ENCODE measurements at places on chromosomes 6 and 20.
A peak's percentile ranks its signal among the peaks of the same experiment; 100 is the strongest.

DNA sequence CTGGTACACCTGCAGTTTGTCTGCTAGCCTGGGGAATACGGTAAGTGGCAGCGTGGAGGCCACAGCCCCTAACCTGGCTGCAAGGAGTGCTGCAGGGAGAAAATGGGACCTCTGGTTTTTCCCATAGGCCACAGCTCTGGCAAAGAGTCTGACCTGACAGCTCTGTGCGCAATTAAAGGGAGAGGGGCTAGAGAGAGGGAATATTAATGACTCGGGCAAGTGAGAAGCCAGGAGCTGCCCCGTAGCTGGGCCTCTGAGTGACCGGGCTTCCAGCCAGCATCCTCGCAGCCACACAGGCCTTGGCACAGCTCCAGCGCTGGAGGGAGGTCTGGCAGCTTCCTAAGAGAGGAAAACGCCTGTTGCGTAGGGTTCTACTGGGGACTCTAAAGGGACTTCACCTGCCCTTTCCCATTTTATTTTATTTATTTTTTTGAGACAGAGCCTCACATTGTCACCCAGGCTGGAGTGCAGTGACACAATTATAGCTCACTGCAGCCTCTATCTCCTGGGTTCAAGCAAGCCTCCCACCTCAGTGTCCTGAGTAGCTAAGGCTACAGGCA, 18.2 kb upstream of the OCSTAMP start:
- no peak for DNase-seq

GRCh38 chr20:45426320-45427016, 10.5 kb downstream of the PIGT start:
- DNase-seq: no peak

DNA sequence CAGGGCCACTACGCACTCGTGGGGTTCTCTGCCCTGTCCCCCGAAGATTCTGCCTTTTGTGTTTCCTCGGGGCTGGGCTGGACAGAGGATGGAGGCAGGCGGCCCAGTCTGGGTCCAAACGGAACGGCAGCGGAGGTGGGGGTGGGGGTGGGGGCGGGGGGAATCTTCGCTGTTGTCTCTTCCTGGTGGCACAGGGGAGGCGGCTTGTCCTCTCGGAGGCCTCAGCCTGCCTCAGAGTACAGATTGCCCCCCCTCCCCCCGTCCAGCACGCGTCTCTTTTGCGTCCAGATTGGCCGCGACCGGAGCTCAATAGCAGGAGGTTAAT, 1.4 kb upstream of the INSM1 start:
- DNase-seq: no peak

- no peak for DNase-seq
These were observed 47.4 kb downstream of the SULF2 start for GRCh38 chr20:47737923-47738322.

- no peak for DNase-seq
These were observed 16.8 kb downstream of the VEGFA start for GRCh38 chr6:43786664-43787329.

DNA sequence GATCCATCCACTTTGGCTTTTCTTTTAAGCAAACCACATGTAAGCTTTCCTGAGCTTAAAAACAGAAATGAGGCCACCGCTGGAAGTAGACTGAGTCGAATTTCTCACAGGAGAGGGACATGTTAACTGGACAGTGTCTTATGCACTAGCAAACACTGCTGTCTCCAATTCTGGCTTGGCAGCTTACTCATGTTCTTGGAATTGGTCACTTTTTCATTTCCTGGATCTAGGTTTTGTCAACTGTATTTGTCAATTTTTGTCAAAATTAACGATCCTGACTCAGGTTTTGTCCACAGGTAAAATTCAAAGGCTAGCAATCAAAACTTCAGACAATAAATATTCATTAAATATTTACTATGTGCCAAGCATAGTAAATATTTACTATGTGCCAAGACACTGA, 601.5 kb downstream of the RNF144B start:
- no peak for DNase-seq

GRCh38 chr6:33407132-33407718, 3.6 kb upstream of the PHF1 start:
- no peak for DNase-seq

DNA sequence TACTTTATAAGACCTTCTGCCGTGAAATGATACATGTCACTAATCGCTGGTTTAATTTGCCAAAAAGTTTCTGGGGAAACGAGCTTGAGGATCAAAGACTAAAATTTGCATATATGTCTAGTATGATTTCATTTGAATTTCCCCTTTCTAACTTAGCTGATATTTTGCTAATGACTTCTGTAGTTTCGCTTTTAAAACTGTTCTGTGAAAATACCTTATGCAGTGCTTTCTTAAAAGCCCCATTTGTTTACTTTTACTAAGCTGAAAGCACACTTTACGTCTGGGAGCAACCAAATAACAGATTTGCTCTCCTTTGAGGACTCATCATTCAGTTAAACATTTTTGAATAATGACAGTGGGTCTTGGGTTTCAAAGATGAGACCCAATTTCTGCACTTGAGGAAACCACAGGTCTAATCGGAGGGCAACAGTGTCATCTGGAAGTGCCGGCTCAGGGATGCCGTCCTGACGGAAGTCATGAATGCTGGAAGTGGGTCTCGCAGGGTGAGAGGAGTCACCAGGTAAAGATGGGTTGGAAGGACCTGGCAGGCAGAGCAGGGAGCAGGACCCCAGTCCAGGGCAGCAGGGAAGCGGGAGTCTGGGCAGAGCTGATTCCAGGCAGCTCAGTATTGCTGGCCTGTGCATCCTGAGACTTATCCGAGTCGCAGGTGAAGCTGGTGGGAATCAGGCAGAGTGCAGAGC, 33.2 kb downstream of the PLEKHG1 start:
- no peak for DNase-seq

- no peak for DNase-seq
These were observed 193.7 kb upstream of the PROKR2 start for GRCh38 chr20:5510446-5510845.

- DNase-seq: no peak
These were observed 39.8 kb upstream of the NAA20 start for GRCh38 chr20:19977373-19977770.

- DNase-seq: no peak
These were observed 91.4 kb downstream of the BFSP1 start for GRCh38 chr20:17439616-17440296.

GRCh38 chr6:75315978-75316377, 31.4 kb upstream of the TMEM30A start:
- no peak for DNase-seq

DNA sequence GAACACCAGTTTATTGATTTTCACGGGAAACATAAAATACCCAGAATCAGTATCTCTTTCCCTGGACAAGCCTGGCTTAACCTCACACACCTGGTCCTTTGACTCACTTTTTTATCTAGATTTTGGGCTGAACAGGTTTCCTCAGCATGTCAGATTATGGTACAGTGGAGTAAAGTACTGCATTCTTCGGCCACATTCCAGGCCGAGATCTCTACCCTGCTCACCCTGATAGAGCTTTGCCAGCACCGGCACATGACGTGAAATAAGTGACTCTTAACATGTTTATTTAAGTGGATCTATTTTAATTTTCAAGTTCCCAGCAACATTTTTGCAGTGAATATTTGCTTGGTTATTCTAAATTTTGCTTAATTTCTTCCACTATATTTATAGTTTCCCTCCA, 79.0 kb upstream of the POPDC3 start:
- DNase-seq: no peak

GRCh38 chr6:57147955-57148858, 23.9 kb upstream of the BAG2 start:
- DNase-seq: no peak

DNA sequence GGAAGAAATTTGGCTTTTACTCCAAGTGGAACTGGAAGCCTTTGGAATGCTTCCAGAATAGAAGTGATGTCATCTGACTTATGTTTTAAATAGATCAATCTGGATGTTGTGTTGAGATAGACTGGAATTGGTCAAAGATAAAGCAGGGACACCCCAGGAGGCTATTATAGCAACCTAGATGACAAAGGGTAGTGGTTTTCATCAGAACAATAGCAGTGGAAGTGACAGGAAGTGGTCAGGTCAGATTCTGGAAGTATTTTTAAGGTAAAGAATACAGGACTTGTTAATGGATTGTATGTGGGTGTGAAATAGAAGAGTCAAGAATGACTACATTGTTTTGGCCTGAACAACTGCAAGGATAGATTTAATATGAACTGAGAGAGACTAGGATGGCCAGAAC, 191.4 kb downstream of the ADGRB3 start:
- no peak for DNase-seq

- no peak for DNase-seq
These were observed 738.0 kb downstream of the EPHA7 start for GRCh38 chr6:92681401-92681800.

- DNase-seq: no peak
These were observed at the start of gene VWA7 for GRCh38 chr6:31776989-31777666. TSS of gene VWA7 (minus strand) at chr6:31777328. CDS start at chr6:31776779, 549 bp downstream.

GRCh38 chr6:105835373-105835772, 250.8 kb upstream of the PRDM1 start:
- no peak for DNase-seq

DNA sequence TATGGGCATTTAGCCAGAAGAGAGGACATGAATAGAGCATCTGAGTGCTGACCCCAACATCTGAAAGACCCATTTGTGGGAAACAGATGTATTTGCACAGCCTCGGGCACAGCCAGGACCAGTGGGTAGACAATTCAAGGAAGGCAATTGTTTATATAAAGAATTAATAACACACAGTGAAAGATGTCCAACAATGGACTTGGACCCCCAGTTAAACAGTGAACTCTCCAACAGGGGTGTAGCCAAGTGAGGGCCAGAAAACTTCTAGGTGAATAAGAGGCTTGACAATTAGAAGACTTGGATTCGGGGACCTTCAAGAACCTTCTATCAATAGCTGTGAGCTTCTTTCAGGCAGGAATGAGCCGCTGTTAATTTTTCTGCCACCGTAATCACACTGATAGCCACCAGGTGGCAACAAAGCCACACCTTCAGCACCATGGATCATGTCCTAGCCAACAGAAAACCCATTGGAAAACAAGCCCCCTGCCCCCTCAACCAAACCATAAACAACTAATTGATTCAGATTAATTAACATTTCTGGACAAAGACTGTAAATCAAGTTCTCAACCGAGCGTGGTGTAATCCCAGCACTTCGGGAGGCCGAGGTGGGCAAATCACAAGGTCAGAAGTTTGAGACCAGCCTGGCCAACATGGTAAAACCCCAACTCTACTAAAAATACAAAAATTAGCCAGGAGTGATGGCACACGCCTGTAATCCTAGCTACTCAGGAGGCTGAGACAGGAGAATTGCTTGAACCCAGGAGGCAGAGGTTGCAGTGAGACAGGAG, 8.8 kb upstream of the SRSF6 start:
- no peak for DNase-seq

DNA sequence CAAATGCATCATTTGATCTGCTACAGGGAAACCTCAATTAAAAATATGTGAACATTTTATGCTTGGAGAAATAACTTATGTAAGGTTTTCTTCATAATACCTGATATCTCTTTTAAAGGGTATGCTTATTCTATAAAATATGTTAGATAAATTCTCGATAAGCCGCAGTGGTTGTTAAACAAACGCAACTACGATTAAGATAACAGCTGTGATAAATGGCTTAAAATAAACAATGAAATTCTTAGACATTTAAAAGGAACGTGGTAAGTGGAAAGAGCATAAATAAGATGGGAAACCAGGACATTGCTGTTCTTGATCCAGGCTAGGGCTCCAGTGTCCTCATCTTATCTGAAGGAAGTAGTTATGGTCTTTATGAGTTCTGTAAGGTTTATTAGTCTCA, 415.9 kb downstream of the CD83 start:
- DNase-seq: no peak

DNA sequence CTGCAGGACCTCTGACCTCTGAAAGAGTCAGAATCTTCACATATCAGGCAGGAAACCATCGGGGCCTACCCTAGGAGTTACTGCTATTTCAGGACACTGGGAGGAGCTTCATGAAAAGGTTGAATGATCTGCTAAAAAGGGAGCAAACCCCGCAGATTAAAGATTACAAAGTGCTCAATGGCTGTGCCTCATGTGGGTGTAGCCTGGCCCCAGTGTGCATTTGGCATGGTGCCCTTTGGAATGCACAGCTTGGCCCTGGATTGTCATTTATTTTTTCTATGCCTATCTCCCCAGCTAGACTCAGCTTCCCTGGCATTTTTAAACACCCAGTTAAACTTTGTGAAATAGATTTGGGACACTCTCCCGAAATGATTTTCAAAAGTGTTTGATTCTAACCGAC, 368.5 kb upstream of the SPTLC3 start:
- DNase-seq: no peak

DNA sequence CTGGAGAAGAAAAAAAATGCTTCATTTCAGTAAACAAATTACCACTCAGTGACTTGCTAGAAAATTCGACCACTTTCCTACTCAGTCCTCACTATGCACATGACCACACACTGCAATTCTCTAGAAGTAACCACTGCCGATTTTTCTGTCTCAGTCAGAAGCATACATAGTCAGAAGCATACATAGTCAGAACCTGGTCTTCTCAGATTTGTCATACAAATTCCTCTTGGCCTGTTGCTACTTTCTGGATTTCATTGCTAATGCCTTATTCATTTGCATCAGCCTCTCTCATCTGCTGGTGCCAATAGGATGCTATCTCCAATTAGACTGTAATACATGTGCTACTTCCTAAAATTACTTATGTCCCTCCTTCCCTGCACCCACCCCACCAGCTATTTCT, 10.2 kb upstream of the KIF16B start:
- DNase-seq: no peak

GRCh38 chr6:44214307-44214706, 2.4 kb upstream of the MYMX start:
- no peak for DNase-seq

- no peak for DNase-seq
These were observed 16.5 kb upstream of the SPAG4 start for GRCh38 chr20:35598899-35599775.

DNA sequence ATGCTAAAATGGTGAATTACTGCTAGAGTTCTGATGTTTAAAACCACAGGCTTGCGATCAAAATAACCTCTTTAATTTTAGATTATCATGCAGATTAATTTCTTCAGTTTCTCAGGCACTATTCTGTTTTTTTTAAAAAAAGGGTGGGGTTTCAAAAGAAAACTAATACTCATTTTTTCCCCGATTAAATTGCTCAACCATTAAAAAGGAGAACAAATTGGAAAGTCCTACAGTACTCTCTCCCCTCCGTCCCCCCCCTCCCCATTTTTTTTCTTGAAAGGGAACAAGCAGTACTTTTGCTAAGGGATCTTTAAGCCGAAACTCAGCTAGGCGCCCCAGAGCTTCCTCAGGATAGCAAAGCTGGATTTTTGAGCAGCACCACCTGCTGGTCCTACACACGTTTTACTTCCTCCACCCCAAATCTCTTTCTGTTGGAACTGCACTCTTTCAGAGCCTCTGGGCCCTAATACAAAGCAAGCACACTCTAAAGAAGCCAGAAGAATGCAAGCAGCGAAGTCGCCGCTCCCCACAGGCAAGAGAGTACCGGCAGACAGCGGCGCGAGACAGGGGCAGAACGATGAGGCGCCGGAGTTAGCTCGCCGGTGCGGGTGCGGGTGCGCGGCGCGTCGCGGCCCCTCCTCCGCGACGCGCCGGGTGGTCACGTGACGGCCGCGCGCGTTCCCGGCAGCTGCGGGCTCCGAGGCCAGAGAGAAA, at the start of gene RNF146:
Gene RNF146, plus strand, starts transcription at position 687 of the 714 bp plus-strand sequence. CDS start 13,475 bp downstream, outside the sequence.
- peak; percentile 89 for DNase-seq

GRCh38 chr6:52566201-52566600, 10.7 kb downstream of the TRAM2 start:
- DNase-seq: no peak

GRCh38 chr6:134902074-134902861, 47.6 kb downstream of the ALDH8A1 start:
- no peak for DNase-seq

GRCh38 chr6:139008117-139008516, 20.1 kb upstream of the REPS1 start:
- no peak for DNase-seq
